MM.1S (cell line): ENCODE measurements at places on chromosomes 13 and 19.

DNA sequence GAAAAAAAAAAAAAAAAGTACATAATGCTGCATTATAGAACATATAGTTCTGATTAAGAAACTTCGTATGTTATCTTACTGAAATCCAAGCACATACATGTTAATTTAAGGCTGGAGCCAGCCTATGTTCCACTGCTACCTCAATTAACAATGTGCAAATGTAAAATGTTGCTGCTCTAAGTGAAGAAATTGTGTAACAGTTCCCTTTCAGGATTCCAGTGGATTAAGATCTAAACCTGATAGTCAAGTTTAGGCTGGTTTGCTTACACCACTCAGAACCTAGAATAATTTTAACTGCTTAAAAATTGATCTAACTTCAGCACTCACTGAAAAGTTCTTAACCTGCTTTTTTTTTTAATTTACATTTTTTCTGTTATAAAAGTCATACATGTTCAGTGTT, 4.2 kb downstream of the VPS36 start:
- DNase-seq = no peak

DNA sequence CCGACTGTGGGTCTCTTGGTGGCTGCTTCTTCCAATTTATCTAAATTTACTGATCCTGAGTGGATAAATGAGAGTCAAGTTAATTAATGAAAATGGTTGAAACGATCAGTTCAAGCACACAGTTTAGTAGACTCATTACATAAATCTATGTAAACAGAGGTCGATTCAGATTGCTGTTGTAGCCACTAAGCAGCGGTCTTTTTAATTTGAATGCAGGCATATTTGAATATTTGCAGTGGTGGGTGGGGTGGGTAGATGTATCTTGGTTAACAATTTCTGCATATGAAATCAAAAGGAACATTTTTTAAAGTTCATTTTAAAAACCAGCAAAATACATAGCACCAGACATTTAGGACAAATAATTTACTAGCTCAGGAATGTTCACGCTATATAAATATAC, 325.9 kb downstream of the KLF12 start:
- no peak for DNase-seq

GRCh38 chr19:45177817-45178261, at the start of gene TRAPPC6A:
TSS of gene TRAPPC6A (minus strand) at chr19:45178237. CDS start at chr19:45178218, 19 bp downstream.
- DNase-seq = no peak

DNA sequence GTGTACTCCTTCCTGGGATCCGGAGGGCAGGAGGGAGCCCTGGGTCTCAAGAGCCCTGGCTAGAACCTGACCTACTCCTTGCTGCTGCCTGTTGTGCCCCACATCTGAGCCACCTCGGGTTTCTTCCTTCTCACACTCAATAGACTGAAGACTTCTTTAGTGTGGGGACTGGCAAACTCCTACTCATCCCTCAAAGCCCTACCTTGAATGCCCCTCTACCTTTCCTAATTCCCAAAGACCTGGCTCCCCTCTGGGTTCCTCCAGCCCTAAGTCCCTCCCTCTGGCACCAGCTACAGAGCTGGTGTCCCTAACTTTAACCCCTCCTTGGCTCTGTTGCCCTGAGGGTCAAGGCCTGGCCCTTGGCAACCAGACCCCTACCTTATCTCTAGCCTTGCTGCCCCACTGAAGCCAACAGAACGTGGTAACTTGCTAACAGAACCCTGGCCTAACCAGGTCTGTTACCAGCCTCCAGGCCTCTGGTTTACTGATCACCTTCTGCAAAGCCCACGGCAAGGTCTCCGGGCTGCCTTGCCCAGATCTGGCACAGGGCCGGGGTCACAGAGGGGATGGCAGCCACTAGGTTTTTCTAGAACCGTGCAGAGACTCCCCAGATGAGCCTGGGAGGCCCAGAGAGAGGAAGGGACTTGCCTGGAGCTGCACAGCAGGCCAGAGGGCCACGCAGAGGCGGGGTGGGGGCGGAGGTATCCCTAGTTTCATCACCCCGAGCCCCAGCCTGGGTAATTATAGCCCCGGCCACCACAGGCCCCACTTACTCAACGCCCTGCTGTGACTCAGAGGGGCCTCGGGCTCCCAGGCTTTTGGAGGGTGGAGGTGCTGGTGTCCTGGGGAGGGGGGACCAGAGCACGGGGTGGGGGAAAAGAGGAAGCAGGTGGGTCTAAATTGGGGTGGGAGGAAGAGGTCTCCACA, 15.3 kb downstream of the ZBTB7A start:
- no peak for DNase-seq

GRCh38 chr19:35337097-35337983, 8.4 kb downstream of the CD22 start:
- no peak for DNase-seq

DNA sequence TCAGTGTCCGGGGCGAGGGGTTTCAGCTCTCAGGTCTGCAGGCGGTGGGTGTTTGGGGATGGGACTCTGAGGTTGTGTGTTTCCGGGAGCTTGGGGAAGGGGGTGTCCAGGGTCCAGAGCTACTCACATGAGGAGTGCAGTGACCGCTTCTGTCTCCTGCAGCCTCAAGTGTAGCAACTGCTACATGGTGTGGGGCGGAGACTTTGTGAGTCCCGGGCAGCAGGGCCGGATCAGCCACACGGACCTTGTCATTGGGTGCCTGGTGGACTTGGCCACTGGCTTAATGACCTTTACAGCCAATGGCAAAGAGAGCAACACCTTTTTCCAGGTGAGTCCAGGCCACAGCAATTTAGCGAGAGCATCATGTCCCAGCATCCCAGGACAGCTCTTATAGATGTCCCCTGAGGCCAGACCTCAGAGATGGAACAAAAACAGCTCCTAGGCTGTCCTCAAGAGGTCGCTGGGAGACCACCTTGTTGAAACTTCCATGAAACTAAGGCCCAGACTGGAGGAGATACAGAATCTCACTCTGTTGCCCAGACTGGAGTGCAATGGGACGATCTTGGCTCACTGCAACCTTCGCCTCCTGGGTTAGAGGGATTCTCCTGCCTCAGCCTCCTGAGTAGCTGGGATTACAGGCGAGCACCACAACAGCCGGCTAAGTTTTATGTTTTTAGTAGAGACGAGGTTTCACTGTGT, 44.9 kb downstream of the RYR1 start:
- DNase-seq = no peak
